SIG-M5 (cell line): ENCODE measurements at places on chromosomes 12 and 14.

GRCh38 chr14:97806891-97807290, 1009.7 kb downstream of the VRK1 start:
- no peak for DNase-seq

DNA sequence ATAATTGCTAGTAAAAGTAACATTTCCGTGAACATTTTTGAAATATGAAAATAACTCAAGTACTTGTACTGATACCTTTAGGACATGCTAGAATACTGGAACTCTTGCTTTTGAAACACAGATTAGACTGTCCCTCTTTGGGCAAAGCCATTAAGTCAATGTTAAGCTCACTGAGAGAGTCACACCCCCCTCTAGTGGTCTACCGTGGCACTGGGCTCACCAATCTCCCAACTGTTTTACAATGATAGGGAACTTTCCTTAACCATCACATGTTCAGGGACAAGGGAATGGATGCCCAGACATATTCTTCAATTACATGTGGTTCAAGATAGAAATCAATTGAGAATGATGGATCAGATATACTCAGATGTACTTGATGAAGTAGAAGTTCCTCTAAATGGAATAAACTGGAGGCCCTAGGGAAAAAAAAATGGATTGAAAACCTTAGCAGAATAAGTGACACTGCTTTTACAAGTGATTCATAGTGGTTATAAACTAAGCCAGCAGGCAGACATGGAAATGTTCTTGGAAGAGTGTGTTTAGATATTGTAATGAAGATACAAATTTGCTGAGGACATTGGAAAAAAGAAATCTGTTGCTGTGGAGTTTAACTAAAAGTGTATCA, 17.8 kb downstream of the NANOG start:
- DNase-seq = no peak

DNA sequence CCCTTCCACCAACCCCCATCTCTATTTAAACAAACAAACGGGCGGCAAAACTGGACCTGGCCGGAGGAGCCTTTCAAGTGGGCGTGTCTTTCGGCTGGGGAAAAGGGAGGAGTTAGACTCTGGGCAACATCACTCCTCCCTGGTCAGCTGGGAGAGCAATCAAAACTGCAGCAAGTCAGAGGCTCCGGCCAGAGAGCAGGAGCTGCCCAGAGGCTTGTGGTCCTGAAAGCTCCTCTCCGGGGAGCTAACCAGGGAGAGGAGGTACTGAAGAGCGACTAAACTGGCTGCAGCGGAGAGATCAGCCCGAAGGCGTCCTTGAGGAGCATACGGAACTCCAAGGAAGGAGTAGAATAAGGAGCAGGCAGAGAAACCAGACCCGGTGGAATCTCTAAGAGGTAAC, at the start of gene NEUROD4:
NEUROD4 (plus strand) TSS at position 191 of the 400 bp plus-strand sequence. CDS start 6,466 bp downstream, outside the sequence.
- DNase-seq = no peak

GRCh38 chr12:93667672-93668071, 9.5 kb upstream of the CRADD start:
- no peak for DNase-seq

- no peak for DNase-seq
These were observed at the start of the genes SAMD15 and TMED8 for GRCh38 chr14:77376771-77377501. TSS of gene SAMD15 (plus strand) at chr14:77377379. CDS start at chr14:77377419, 40 bp downstream. TSS of gene TMED8 (minus strand) at chr14:77377094. CDS start at chr14:77377053, 41 bp downstream.

DNA sequence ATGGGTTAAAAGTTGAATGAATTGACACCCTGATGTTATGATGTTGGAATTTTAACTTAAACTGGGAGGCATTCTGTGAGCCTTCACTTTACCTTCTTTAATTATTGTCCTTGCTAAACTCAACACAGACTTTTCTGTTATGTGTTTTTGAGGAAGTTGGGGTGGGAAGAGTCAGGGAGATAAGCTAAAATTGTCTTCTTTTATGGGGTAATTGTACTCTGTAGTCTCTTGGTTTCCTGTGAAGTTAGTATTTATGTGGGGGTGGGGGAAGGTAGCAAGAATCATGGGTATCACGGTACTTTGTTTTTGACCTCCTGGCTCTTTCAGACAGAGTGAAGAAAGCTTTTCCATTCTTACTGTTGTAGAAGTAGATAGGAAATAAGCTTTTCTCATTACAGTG, 32.9 kb downstream of the RAB21 start:
- peak; percentile 36 for DNase-seq

- DNase-seq = no peak
These were observed 54.9 kb downstream of the SMUG1 start for GRCh38 chr12:54133772-54134375.

GRCh38 chr14:95495538-95496025, 20.9 kb downstream of the SYNE3 start:
- peak; percentile 34 for DNase-seq

DNA sequence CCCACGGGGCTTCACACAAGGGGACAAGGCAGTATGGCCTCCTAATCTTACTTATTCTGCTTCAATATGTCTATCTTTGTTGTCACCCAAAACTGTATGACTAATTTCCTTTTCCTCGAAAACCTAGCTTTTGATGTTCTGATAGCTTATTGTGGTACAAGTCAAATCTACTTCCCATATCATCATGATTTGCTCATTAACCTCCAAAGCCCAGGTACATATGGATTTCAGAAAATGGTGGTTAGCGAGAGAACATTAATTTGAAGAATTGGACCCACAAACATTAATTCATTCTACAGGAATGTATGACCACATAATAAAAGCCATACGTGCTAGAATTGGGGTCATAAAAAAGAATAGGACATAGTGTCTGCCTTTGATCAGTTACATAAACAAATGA, 412.5 kb downstream of the CCDC91 start:
- DNase-seq = no peak

DNA sequence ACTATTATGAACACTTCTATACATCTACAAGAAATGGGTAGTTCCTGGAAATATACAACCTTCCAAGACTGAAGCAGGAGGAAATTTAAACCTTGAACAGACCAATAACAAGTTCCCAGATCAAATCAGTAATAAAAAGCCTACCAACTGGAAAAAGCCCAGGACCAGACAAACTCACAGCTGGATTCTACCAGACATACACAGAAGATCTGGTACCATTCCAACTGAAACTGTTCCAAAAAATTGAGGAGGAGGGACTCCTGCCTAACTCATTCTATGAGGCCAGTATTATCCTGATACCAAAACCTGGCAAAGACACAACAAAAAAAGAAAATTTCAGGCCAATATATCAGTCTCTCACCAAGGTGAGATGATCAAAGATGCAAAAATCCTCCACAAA, 189.4 kb downstream of the RPS29 start:
- DNase-seq = no peak

- DNase-seq = no peak
These were observed 206.4 kb downstream of the BCL11B start for GRCh38 chr14:99065551-99065950.

DNA sequence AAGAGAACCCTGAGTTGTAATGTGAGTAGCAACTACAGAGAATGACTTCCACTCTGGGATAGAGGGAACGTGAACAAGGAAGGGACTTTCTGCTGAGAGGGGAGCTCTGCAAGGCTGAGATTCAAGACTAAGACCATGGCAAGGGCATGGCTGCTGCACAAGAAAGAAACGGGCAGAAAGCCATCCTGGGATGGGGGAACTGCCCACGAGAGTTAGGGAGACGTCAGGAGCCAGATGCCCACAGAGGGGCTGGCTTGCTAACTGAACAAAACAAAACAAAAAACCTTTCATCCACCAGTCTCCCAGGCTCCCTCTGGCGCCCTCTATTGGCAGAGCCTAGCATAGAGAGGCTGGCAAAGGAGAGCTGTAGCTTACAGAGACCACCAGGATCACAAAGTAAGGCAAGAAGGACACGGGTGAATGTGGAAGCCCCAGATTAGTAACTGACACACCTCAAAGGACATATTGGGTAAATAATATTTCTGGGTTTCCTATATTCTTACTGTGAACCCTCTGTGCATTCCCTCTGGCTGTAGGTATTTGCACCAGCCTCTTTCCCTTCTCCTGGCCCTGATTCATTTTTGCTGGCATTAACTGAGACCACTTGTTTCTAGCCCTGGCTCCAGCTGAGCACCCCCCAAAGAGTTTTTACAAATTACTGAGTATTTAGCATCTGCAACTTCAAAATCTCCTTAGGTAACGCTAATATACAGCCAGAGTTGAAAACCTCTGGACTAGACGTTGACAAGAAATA, 338.3 kb downstream of the EMP1 start:
- DNase-seq = no peak

- no peak for DNase-seq
These were observed 8.6 kb upstream of the CD27 start for GRCh38 chr12:6435961-6436715.

- DNase-seq = no peak
These were observed 10.5 kb downstream of the FMNL3 start for GRCh38 chr12:49696723-49697122.

DNA sequence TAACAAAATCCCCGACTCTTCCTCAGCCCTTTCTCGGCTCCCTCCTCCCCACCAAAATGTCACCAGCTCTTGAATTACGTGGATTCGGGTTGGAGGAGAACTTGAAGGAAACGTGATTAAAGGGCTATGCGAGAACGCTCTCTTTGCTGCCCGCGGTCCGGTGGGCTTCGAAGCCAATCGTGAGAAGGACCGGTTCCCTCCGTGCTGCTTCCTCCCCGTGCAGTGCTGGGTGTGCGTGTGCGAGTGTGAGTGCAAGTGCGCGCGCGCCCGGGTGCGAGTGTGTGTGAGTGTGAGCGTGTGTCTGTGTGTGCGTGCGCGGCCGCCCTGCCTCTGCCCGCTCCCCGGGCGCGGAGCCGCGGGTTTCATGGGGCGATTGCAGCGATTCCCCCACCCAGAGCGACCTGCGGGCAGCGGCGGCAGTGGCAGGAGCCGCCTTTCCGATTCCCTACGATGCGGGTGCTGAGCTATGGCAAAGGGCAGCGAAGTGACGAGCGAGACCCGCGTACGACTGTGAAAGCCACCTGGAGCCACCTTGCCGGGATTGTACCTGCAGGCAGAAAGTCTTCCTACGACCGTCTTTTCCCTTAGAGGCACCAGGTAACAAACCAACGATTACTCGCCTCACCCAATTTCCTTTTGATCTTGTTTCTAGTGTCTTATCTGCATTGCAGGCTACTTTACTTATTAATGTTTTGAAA, 1.4 kb downstream of the LRFN5 start:
- DNase-seq = no peak

- no peak for DNase-seq
These were observed 146.0 kb upstream of the RPH3A start for GRCh38 chr12:112645586-112645985.

DNA sequence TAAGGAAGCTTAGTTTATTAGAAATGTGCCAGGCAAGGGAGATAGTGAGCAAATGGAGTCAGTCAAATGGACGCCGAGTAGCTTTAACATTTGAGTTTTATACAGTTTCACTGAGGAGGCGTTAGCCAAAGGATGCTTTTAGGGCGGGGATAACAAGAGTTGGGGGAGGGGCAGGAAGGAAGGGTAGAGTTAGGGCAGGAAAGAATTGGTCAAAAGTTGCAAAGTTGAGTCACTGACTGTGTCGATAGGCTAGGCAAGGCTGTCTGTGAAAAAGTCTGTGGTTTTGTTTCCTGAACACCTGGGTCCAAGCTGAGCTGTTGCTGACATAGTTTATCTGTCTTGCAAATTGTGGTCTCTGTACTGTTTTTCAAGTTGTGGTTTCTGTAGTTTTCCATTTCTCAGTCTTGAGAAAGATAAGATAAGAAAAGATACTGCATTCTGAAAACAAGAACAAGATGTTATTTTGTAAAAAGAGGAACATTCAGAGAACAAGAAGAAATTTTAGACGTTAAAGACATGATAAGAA, 62.6 kb upstream of the RESF1 start:
- DNase-seq = peak; percentile 98

GRCh38 chr14:67951529-67952135, 132.1 kb downstream of the RAD51B start:
- DNase-seq = no peak

GRCh38 chr14:91484186-91484585, 25.9 kb downstream of the PPP4R3A start:
- DNase-seq = no peak

DNA sequence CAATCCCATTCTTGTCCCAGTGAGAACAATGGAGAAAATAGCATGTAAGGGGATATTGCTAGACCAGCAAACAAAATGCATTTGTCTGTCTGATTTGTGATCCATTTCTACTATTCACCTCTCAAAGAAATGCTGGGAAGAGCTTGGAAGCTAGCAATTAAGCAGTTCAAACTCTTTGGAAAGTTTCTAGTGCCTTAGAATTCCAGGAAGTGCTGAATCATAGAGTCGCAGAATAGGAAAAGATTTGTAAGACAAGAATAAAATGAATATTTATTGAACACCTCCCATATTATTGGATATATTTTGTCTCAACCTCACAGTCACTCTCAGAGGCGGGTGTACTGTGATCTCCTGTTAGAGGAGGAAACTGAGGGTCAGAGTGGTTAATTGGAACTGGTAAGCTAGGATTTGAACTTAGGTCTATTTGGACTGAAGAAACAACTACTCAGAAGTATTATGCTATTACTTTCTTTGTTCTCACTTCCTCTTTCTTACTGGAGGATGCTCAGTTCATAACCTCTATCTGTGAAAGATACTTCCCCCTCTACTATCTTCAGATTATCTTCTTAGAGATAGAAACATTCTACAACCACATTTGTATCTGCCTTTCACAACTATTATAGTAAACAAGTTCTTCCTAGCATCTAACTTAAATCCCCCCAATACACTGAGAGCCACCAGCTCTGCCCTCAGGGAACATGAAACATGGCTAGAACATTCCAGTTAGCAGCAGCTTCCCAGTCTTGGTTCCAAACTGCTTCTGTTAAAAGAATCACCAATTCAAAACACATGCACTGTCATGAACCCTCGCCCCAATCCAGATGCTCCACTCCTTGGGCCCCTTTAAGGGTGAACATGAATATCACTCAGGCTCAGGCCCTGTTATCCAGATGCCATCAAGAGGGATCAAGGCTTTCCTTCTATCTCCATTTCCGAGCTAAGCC, 64.2 kb downstream of the DRAM1 start:
- peak; percentile 56 for DNase-seq

- no peak for DNase-seq
These were observed 12.2 kb upstream of the SPTB start for GRCh38 chr14:64891839-64892375.

DNA sequence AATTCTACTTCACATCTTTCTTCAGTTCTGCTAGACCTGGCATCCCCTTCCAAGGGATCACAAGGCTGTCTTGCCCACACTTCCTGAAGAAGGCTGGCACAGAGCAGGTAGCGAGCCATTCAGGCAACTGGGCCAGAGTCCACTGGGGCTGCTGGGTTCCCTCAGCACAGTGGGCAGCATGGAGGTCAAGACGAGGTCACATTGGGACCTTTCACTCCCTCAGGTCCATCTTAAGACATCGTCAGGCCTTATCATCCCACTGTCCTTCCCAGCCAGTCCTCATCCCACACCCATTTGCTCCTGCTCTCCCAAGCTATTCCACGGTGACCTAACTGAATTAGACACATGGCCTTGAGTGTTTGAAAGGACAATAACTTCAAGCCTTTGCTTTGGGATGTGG, 143.1 kb upstream of the HIF1A start:
- no peak for DNase-seq

DNA sequence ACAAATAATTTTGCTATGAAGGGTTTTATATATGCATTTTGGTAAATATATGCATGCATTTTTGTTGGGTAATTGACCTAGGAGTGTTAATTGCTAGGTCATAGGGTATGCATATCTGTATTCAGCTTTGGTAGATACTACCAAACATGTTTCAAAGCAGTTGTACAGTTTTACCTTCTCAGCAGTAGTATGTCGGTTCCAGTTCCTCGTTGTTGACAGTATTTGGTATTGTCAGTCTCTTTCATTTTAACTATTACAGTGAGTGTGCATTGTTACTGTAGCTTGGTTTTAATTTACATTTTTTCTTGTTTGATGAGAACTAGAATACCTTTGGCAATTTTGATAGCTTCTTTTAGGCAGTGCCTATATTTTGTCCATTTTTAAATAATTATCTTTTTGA, 98.9 kb downstream of the ARID2 start:
- no peak for DNase-seq

- no peak for DNase-seq
These were observed 236.5 kb downstream of the DPF3 start for GRCh38 chr14:72657214-72657921.
